Activated CD4-positive, CD25-positive, alpha-beta regulatory T cell treated with anti-CD3 and anti-CD28 coated beads, Interleukin-2, amount 50 U/mL, for 24 hours (primary cell): ENCODE measurements at places on chromosomes 7 and 10.
A peak's percentile ranks its signal among the peaks of the same experiment; 100 is the strongest.

- ATAC-seq, result no peak
Observed at GRCh38 chr10:78044699-78045098, 11.0 kb downstream of the RPS24 start.

- no peak for ATAC-seq
Observed at GRCh38 chr7:41536873-41537665, 165.8 kb downstream of the INHBA start.

DNA sequence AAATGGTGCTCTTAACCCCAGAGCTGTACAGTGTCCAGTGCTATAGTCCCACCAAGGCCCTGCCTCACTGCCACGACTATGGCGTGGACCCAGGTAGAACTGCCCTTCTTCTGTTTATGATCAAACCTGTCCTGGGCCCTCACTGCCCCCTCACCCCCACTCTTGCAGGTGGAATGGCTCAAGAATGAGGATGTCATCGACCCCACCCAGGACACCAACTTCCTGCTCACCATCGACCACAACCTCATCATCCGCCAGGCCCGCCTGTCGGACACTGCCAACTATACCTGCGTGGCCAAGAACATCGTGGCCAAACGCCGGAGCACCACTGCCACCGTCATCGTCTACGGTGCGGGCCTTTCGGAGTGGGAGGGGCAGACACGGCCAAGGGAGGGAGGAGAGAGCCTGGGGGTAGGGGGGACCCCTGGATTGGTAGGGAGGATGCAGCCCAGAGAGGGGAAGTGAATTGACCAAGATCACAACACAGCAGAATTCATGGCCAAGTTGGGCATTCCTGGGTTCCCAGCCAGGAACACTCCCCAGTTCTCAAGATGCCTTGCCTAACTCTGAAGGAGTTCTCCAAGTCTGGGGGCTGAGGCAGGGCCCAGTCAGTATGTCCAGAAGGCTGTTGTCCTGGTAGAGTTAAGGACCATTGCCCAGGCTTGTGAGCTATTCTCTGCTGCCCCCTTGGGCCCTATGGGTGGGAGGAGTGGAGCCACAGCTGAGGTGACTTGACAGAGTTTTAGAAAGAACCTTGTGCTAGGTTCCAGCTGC, 32.4 kb upstream of the SLC29A3 start:
- no peak for ATAC-seq

DNA sequence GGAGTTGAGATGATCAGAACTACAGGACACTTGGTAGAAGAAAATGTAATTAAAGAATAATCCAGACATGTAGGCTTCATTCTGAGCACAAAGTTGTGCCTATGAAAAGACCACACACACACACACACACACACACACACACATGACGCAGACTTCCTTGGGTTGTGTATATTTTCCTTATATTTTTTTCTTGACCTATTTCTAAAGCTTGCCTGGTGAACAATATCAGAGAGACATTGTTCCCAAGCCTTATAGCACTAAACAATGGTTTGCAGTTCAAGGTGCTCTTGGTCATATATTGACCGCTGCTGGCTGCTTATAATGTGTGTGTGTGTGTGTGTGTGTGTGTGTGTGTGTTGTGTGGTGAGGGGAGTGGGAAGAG, 202.7 kb downstream of the PRPF18 start:
- ATAC-seq, result no peak

GRCh38 chr7:131166066-131166465, 161.6 kb upstream of the MKLN1 start:
- no peak for ATAC-seq

GRCh38 chr7:130277763-130278643, 11.3 kb downstream of the CPA2 start:
- no peak for ATAC-seq

- ATAC-seq, result no peak
Observed at GRCh38 chr10:120145107-120145506, 252.6 kb downstream of the SEC23IP start.

DNA sequence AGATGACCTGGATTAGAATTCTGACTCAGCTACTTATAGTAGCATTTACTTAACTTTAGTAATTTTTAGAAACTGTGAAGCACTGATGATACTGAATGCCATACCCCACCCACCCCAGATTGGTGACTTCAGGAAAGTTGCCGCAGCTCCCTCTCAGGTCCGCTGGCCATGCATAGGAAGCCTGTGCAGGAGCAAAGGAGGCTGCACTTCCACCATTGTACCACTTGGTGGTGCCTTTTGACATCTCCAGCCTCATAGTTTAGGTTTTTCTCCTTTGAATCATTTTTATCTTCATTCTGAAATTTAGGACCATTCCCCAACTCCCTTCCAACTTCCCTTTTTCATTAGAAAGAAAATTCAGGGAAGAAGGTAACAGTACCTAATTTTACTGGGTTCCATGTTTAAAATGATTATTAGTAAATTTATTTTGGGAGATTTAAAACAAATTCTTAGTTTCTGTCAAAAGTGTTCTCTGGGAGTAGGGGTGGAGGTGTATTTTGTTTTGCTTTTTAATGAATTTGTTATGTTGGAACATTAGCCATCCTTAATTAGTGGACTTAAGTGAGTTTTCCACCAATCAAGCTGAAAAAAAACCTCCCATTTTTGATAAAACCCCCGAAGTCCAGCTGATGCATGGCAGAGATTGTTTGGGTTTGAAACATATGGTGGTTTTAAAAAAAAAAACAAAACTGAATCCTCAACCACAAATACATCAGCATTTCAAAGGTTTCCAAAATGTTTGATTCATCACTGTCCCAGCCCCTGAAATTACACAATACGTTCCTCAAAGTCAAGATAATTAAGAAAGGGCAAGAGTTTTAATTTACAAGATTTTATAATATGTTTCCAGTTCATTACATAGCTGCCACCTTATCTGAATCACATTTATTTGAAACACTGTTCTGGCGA, 109.6 kb downstream of the WNT2 start:
- ATAC-seq, result peak; percentile 53

GRCh38 chr10:115844591-115844990, 428.4 kb downstream of the GFRA1 start:
- ATAC-seq, result no peak

GRCh38 chr7:17822547-17823173, 117.6 kb downstream of the SNX13 start:
- no peak for ATAC-seq

DNA sequence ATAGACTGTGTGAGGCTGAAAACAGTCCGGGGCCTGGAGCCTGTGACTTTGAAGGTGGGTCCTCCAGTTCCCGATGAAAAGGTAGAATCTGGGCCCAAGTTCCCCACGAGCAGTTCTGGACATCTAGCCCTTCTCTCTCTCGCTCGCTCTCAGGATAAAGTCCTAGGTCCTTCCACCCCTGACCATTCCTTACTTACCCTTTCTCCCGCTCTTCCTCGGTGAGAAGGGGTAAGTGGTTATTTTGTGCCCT, 713 bp downstream of the IMMP2L start:
- no peak for ATAC-seq

- no peak for ATAC-seq
Observed at GRCh38 chr10:69073736-69074364, 14.1 kb upstream of the SRGN start.

DNA sequence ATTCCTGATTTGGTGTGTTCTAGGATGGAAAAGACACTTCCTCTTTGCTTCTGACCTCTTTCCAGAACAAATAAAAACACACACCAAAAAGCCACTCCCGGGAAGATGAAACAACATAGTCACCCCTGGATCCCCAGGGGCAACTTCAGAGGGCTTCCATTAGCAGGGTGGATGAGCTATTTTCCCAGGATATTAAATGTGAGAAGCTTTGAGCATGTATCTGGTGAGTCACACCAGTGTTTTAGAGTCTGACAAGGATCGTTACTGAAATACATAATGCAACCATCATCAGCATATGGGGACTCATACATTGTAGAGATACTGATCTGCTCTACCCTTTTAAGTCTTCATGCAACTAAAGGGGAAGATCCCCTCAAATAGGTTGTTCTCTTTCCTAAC, 115.5 kb upstream of the ZNF438 start:
- peak; percentile 70 for ATAC-seq

- peak; percentile 53 for ATAC-seq
Observed at GRCh38 chr10:5987747-5988146, 10.4 kb upstream of the IL15RA start.

- no peak for ATAC-seq
Observed at GRCh38 chr7:116741625-116742316, 69.8 kb downstream of the MET start.

- no peak for ATAC-seq
Observed at GRCh38 chr10:44897049-44897448, 14.1 kb upstream of the TMEM72 start.

DNA sequence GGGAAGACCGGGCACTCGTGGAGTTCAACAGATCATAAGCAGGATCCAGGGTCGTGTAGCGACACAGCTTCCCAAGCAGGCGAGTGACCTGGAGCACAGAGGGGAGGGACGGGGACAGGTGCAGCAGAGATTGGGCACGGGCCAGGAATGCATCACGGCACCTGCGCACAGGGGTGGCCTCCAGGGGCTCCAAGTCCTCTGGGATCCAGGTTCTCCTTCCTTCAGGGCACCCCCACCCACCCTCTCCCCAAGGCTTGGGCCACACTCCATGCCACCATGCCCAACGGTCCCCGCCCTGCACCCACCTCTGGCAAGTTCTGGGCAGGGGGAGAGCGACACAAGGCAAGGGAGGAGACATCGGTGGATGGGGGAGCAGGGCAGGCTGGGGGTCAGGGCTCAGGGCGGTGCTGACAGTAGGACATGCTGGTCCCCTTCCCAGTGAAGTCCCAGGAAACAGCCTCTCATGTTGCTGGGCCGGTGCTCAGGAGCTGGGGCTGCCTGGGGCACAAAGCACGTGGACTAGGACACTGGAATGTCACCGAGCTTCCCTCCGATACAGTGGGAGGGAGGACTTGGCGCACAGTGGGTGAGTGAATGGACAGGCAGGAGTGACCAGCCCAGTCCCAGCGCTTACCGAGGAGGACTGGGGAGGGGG, 597.3 kb downstream of the PTPRN2 start:
- ATAC-seq, result no peak

DNA sequence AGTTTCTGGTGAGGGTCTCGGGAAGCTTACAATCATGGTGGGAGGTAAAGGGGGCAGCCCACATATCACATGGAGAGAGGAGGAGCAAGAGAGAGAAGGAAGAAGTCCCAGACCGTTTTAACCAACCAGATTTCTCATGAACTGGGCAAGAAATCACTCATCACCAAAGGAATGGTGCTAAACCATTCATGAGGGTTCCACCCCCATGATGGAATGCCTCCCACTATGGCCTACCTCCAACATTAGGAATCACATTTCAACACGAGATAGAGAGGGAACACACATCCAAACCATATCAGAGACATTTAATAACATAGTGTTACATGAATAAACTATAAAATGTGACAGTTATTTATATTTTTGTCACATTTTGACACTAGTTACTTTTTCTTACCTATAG, 214.8 kb upstream of the MAGI2 start:
- no peak for ATAC-seq

GRCh38 chr7:80145780-80146422, 11.3 kb downstream of the GNAI1 start:
- no peak for ATAC-seq

- ATAC-seq, result peak; percentile 2
Observed at GRCh38 chr7:44748948-44749731, 493 bp downstream of the ZMIZ2 start.

GRCh38 chr7:10780400-10780747, 193.3 kb upstream of the PHF14 start:
- no peak for ATAC-seq

GRCh38 chr7:101402081-101402779, 39.6 kb downstream of the COL26A1 start:
- no peak for ATAC-seq

DNA sequence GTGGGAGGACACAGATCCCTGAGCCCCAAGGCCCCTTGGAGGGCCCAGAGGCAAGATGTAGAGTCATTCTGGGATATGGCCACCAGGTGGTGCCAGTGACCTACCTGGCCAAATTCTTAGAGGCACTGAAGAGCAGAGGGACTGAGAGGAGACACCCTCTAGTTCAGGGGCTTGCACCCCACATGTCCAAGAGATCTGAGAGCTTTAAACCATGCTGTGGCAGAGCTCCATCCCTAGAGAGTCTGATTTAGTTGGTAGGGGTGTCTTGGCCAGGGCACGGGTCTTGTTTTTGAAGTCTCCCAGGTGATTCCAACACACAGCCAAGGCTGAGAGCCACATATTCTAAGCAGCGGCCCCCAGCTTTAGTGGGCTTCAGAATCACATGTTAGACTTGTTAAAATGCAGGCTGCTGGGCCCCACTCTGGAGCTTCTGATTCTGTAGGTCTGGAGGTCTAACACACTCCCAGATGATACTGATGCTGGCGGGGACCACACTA, 52.5 kb downstream of the PRF1 start:
- ATAC-seq, result peak; percentile 75

DNA sequence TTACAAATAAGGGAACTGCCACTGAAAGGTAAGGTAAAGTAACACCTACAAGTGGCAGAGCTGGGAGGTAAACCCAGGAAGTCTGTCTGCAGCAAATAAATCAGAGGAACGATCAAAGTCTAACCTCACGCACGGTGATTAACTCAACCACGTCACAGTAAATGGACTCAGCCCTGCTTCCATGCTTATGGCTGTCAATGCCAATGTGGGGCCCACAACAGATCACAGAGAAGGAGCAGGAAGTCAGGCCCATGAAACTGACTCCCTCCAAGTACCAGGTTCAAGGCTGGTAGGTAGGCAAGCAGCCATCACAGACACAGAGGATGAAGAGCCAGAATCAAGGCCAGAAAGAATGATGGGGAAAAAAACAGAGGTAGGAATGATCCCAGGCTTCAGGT, 38.0 kb upstream of the ACSL5 start:
- no peak for ATAC-seq

GRCh38 chr7:148398844-148399365, 191.7 kb upstream of the C7orf33 start:
- no peak for ATAC-seq

- no peak for ATAC-seq
Observed at GRCh38 chr10:51066231-51066630, 8.1 kb upstream of the PRKG1 start.

DNA sequence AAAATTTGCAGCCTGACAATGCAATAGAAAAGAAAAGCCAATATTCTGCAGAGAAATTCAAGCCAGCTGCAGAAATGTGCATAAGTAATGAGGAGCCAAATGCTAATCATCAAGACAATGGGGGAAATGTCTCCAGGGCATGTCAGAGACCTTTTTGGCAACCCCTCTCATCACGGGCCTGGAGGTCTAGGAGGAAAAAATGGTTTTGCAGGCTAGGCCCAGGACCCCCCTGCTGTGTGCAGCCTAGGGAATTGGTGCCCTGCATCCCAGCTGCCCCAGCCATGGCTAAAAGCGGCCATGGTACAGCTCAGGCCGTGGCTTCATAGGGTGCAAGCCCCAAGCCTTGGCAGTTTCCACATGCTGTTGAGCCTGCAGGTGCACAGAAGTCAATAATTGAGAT, 72.5 kb upstream of the NME8 start:
- ATAC-seq, result no peak

GRCh38 chr10:13271552-13272163, 28.2 kb downstream of the PHYH start:
- no peak for ATAC-seq

- no peak for ATAC-seq
Observed at GRCh38 chr7:32100407-32100907, 30.2 kb upstream of the PDE1C start.

DNA sequence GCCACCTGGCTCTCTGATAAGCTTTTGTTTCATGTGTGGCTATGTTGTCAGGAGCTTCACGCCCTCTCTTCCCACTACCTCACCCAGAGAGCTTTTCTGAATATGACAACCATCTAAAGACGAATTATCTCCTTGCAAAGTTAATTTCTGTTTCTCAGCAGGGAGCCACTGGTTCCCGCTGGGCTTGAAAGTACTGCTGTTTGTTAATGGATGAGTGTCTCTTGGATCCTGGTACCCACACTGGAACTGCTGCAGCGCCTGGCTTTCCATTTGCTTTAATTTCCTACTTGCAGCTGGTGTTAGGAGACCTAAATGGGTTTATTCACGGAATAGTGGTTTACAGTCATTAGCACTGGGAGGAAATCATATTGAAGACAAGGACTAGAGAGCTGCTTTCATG, 267.9 kb upstream of the LRGUK start:
- ATAC-seq, result no peak
